Heart left ventricle (tissue), 16 donors: ENCODE measurements at places on chromosomes 6 and 20.

- no peak for DNase-seq
These were observed 25.5 kb upstream of the ADTRP start for GRCh38 chr6:11804135-11804534.

GRCh38 chr6:80988892-80989291 is 763.6 kb downstream of the TENT5A start:
- DNase-seq: no peak

GRCh38 chr6:1802491-1803395 is 193.0 kb downstream of the FOXC1 start:
- no peak for DNase-seq

- DNase-seq: no peak
These were observed 480.8 kb upstream of the IMPG1 start for GRCh38 chr6:76553256-76553655.

- no peak for DNase-seq
These were observed 512.8 kb upstream of the CHD6 start for GRCh38 chr20:42130810-42131596.

DNA sequence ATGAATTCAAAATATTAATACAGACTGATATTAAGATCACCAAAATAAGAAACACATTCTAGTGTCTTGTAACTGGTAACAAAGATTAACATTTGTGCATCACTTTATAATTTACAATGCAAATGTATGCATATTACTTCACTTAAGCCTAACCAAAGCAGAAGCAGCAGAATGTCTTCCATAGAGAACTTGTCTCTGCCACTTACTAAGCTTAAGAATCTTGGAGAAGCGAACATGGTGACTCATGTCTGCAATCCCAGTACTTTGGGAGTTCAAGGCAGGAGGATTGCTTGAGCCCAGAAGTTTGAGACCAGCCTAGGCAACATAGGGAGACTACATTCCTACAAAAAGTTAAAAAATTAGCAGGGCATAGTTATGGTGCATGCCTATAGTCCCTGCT is 18.8 kb downstream of the AK9 start:
- no peak for DNase-seq

DNA sequence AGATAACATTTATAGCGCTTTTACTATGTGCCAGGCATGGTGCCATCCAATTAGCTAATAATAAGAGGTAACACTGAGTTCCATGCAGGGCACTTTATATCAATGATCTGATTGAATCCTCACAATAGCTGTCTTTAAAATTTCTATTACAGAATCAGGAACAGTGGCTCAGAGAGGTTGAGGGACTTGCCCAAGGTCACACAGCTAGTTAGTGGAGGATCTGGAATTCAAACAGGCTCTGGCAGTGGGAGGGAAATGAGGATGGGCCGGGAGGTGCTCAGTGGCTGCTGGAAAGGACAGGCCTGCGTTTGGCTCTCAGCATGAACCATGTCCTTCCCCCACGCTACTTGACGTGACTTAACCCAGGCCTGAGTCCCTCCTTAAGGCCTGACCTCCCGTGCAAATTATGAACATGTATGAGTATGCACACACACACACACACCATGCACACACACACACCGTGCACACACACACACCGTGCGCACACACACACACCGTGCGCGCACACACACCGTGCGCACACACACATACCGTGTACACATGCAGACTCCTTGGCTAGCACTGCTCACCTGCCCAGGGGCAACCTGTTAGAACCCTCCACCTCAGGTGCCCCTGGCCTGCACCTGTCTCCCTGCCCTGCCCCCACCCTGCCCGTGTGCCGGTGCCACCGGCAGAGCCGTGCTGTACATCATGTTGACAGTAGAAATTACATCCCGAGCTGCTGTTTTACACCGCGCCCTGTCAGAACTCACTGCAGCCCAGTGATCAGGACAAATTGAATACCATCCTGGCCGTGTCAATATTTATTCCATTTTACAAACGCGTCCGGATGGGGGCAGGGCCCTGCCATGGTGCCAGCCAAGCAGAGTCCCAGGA is 43.7 kb downstream of the CDH22 start:
- no peak for DNase-seq

- no peak for DNase-seq
These were observed 231.4 kb downstream of the PREX1 start for GRCh38 chr20:48596334-48596898.

GRCh38 chr6:4928426-4928825 is 75.4 kb downstream of the RPP40 start:
- no peak for DNase-seq

DNA sequence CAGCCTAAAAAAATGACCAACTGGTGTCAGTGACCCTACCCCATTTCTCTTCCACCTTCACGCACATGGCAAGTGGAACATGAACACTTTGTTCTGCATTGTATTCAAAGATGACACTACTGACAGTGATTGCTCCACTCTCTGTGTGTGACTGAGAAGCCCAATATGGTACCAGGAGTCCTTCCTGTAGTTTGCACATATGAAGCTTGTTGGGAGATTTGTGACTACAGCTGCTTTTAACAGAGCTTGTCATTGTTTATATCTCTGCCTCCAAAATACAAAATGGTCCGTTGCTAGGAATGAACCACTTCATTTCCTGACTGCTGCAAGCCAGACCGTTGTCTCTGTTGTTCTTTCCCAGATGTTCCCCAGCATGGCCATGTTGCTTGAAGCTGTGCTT is 140.3 kb upstream of the TCF21 start:
- no peak for DNase-seq

- no peak for DNase-seq
These were observed 47.2 kb downstream of the VEGFA start for GRCh38 chr6:43817192-43817591.

GRCh38 chr20:18647777-18648176 is 59.9 kb downstream of the DTD1 start:
- no peak for DNase-seq

DNA sequence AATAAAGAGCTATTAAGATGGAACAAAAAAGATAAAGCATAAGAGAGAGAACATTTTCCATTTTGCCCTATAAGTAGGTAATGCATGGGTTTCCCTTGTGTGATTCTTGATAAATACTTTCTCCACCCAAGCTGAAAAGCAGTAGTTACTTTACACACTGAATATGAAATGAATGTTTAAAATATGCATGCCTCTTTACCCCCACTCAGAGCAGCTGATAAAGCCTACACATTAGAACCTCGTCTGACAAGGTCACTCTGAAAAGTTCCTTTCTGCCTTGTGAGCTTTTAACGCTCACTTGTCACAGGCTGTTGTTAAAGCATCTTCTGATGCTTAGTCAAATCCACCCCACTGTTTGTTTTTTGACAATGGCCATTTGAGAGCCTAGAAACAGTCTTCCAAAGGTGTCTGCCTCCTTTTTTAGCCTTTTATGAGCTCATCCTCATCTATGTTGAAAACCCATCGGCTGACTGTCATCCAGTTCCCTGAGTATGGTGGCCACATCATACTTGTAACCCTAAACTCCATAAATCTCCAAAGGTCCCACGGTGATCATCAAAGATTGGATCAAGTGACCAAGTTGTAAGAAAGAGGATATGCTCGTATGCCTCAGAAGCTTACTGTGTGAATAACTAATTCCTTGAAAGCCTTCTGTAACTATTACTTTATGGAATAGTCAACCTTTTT is 102.8 kb downstream of the ATXN1 start:
- DNase-seq: no peak

GRCh38 chr6:93423542-93423941 is 4.2 kb upstream of the EPHA7 start:
- peak; percentile 23 for DNase-seq

- DNase-seq: no peak
These were observed 618.6 kb upstream of the FLRT3 start for GRCh38 chr20:14956026-14956425.

DNA sequence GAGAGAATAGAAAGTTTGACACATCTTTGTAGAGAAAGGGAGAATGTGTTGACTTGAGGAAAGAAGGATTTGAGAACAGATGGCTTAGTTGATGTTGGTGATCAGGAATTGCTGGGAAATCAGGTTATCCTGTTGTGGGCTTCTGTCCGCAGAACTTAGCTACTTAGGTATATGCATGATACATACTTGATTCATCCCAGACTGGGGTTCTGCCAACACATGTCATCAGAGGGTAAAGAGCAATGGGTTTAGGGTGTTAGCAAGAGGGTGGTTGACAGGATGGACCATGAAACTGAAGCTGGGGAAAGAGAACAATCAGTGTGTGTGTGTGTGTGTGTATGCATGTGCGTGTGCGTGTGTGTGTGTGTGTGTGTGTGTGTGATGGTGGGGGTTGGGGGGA is 50.6 kb upstream of the NELFCD start:
- no peak for DNase-seq

DNA sequence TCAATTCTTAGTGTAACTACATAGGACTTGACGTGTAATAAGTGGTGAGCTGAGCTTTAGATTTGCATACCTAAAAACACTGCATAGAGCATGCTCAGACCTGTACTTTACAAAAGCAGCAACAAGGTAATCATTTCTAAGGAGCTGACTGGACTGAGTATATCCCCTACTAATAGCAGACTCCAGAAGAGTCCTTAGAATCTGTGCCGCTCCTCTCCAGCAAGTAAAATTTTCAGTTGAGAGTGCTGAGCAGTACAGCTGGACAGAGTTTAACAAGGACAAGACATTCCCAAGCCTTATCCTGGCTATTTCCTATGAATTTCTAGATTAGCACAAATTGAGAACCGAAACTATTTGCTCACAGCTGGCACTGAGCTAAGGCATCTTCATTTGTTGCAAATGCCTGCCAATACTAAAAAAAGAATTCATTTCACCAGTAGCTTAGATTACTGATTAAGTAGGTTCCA is 26.1 kb upstream of the KLHL31 start:
- no peak for DNase-seq

GRCh38 chr6:7085911-7086310 is 21.9 kb upstream of the RREB1 start:
- peak; percentile 34 for DNase-seq

GRCh38 chr6:24378473-24379097 is 20.7 kb upstream of the DCDC2 start:
- DNase-seq: no peak

DNA sequence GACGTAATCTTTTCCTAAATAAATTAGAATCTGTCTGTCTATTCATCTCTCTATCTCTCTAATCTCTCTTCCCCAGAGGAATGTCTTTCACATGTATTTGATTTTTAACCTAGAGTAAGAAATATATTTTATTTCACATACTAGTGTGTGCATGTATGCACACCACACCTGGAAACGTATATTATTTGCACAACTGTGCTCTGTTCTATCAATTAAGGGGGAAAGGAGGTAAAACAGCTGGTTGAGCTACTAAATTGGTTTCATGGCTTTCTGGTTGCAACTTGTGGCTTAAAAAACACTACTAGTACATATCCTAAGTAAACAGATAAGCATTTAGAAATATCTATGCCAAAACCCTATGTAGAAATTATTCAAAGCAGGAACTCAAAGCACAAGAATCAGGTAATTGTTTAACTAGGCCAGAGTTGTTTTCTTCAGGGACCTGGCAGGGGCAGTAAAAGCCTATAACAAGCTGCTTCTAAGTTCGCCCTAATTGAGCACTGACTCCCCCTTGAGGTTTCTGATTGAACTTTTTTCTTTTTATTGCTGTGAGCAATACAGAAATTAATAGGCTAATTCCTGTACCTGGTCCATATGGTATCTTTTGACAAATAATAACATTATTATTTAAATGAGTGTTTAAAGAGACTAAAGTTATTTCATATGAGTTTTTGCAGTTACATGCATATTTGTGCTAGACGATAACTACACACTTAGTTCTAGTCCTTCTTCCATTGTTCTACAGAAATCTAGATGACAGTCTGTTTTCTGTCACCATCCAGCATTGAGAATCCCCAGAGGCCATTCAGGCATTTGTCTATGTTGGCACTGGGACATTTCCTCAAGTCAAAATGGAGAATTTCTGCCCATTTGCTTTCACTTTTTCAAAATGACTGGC is 88.6 kb downstream of the MCHR2 start:
- DNase-seq: no peak

GRCh38 chr6:168852376-168852884 is 401.2 kb downstream of the THBS2 start:
- no peak for DNase-seq

- no peak for DNase-seq
These were observed 1123.5 kb upstream of the MAP3K7 start for GRCh38 chr6:91710342-91710741.

DNA sequence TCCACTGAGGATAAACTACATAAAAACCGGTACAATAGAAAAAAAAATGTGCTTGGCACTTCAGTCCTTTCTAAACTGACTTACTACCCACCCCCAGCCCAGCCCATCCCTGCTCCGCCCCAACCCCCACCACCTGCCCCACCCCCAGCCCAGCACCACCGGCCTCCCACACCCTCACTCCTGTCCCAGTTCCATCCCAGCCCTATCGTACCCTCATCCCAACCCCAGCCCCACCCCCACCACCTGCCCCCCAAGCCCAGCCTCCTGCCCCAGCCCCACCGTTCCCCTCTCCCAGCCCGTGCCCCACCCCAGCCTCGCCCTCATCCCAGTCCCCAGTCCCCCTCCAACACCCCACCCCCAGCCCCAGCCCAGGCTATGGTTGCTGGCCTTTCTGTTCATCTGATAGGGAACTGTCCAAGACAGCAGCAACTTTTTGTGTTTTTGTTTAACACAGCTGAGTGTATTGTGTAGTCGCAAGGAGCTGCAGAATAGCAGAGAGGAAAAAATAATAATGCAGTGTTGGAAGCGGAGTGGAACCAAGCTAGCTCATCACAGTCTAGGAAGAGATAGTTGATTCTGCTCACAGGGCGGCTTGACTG is 61.9 kb downstream of the SASH1 start:
- DNase-seq: no peak

DNA sequence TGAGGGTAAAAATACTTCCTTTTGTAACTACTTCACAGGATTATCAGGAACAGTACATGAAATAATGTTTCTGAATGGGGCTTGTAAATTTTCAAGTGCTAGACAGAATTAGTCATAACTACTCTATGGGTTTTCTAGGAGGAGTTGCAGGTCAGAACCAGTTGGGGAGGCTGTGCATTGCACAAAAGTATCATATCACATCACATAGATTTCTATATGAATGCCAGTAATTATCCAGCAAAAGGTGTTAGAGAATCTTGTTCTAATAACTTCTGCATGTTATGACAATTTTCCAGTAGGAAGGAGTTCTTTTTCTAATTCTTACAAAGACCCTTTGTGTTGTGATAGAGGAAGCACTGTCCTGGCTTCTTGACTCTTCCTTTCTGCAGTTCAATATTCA is 551.6 kb downstream of the COL12A1 start:
- DNase-seq: no peak

DNA sequence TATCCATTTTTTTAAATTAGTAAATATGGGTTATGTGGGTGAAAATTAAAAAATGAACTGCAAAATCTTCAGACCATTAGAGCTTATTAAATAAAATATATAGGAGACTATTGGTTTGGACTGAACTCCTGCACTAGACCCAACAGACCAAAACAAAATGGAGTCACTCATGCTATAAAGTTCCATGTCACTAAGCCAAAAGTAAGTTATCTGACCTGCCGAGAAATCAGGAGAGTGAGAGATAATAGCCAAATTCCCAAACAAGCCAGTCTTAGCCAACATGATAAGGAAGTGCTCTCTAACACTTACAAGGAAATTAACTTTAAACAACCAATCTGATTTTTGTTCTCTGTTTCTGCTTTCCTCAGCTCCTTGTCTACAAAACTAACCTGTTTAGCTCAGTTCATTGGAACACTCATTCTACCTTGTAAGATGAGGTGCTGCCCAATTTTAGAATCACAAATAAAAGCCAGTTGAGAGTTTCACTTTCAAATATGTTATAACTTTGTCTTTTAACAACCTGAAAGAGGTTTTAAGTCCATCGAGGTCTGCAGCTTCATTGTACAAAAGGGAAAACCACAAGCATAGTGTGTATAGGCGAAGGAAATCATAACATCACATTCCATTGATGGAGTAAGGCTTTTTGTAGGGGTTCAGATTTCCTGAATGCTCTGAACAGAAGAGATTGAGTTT is 220.5 kb downstream of the TENT5A start:
- no peak for DNase-seq

- no peak for DNase-seq
These were observed 155.4 kb downstream of the RFPL4B start for GRCh38 chr6:112502351-112503090.
